ENCODE measurements at places on chromosomes 1 and 21.

DNA sequence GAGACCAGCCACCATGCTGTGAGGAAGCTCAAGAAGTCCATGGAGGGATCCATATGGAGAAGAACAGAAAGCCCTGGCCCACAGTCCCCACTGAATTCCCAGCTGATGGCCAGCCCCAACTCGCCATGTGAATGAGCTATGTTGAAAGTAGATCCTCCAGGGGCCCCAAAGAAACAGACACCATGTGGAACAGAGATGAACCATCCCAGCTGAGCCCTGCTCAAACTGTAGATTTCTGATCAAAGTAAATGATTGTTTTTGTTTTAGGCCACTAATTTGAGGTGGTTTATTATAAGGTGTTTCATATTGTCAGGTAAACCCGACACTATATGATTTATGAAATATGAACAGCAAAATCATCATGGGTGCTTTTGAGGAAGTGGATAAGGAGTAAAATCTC lies 32.8 kb downstream of the SYT2 start:
- DNase-seq: no peak

- DNase-seq: no peak
Measured at GRCh38 chr1:103058391-103058790, 49.9 kb downstream of the COL11A1 start.

GRCh38 chr1:5514527-5515183 lies 477.6 kb downstream of the NPHP4 start:
- DNase-seq: peak; percentile 67

DNA sequence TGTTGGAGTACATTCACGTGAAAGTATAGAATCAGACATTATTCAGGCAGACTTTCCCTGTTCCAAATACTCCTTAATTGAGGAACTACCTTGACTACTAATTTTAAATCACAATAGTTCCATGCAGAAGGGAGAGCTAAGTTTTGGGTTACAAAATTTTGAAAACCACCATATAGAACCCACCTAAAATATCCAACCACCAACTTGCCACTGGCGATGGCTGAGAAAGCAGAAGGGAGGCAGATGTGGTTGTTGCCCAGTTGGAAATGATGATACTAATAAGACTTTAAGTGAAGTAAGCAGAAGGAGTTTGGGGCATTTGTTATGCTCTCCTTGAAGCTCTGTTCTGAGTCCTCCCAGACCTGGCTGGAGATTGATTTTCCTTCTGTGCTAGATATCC lies 190.7 kb downstream of the HLX start:
- no peak for DNase-seq

DNA sequence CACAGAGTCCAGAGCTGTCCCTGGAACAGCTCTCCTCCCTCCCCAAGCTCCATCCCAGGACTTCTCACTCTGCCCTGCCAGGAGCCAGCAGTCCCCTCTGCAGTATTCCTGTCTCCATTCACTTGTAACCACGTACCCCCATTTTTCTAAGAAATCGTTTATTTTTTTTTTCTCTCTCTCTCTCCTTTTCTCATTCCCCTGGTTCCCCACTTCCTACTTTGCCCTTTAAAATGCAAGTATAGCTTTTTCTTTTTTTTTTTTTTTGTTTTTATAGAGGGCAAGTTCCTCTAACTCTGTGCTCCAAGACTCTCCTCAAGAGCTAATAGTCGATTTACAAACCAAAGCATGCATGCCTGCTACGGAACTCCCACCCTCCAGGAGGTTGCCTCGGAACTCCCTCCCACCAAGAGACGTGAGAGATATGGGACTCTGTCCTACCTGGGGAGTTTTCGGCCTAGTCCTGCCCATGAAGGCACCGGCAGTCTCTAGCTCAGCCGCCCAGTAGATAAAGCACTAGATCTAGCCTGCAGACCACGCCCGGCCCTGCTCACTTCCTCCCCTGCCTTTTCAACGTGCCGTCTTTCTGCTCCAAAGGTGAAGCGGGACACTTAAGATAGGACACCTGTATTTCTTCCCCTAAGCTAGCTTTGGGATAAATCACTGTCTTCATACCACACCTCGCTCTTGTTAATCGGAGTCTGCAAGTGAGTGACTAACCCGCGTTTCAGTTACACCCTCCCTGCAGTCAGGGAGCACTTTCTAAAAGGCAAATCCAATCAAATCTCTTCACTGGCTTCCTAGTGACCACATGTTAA lies 27.7 kb downstream of the TNFRSF9 start:
- no peak for DNase-seq

- DNase-seq: no peak
Measured at GRCh38 chr21:45498646-45499000, 43.6 kb downstream of the SLC19A1 start.

GRCh38 chr1:56397409-56397808 lies 182.0 kb downstream of the PLPP3 start:
- DNase-seq: no peak
